ENCODE measurements at places on chromosomes 7 and 10.

GRCh38 chr10:129741280-129741977 is 222.6 kb downstream of the EBF3 start:
- no peak for DNase-seq

DNA sequence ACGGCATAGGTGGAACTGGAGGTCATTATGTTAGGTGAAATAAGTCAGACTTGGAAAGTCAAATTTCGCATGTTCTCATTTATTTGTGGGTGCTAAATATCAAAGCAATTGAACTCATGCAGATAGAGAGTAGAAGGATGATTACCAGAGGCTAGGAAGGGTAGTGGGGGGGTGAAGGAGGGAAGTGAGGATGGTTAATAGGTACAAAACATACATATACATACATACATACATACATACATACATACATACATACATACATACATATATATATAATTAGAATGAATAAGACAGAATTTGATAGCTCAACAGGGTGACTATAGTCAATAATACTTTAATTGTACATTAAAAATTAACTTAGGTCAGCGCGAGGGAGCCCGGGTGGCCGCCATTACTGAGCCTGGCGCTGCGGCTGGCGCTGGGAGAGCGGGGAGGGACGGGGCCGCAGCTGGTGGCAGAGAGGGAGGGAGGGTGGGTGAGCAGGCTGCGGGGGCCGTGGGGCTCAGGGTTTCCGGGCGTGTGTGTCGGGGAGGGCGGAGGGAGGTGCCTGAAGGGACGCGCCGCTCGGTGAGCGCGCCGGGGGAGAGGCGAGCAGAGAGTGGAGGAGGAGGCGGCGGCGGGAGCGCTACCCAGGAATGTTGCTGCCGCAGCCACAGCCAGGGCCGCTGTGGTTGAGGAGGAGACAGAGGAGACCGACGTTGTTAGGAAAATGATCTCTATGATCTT is 85.8 kb upstream of the EGFR start:
- peak; percentile 89 for DNase-seq

DNA sequence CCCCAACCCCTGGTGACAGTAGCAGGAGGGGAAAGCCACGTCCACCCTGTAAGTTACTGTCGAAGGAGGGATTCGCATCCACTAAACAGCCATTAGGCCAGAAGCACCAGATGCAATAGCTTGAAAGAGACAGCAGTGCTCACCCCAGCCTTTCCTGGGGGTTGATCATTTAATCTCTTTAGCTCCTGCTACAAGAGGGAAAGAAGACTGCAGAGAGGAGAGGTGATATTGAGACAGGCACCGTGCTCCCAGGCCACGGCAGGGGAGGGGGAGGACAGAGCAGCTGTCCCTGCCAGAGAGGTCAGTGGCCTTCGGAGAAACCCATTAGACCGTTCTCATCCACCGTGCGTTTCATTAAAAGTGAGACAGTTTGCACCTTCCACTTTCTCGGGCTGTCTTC is 148.3 kb downstream of the CDH23 start:
- DNase-seq, result no peak

GRCh38 chr10:35217455-35217854 is 90.8 kb downstream of the CREM start:
- peak; percentile 84 for DNase-seq

DNA sequence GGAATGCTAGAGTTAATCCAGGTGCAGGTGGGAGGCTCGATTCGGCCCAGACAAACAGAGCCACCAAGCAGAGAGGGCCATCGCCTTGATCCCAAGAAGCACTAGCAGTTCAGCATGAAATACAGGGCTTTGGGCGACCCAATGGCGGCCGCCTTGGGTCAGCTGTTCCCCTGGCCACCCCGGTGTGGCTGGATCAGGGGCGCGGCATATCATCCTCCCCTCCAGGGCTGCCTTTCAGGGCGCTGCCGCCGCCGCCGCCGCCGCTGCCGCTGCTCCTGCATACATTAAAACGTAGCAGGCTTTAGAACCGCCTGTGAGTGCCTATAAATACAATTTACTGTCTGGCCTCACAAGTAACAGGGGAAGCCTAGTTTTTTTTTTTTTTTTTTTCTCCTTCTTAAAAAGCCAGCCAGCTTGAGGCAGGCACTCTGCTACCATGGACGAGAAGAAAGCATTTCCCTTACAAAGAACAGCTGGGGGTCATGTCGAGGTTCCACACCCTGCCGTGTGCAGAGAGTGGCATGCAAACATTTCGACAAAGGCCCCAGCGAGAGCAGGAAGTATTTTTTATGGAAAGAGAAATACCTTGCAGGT is 57.7 kb upstream of the EFCAB10 start:
- DNase-seq, result peak; percentile 50

DNA sequence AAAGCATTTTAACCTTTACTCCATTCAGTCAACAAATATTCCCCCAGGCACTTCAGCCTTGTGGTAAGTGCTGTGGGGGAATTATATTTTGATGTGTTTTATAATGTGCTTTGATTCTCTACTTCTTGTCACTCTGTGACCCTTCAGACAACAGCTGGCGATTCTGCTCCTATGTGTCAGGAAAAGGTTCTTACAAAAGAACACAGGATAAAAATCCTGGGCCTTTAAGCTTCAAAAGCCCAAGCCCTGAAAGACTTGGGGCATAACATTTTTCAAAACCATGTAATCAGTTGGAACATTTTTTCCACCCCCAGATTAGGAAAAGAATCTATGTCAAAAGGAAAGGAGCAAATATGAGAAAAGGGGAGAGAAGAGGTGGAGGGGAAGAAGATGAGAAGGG is 37.8 kb upstream of the LRRC17 start:
- DNase-seq, result no peak

DNA sequence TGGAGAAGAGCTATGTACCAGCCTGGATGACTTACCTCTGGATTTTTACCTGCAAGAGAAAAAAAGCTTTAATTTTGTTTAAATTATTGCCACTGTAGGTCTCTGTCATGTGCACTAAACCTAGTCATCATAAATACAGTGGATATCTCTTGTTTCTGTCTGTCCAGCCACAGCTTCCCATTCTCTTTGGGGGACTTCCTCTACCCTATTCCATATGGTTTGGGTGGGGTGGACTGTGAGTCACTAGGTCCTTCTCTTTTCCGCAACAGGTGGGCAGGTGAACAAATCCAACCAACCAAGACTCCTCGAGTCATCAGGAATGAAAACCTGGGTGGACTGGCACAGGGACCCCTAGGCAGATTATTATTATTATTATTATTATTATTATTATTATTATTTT is 87.3 kb upstream of the CYTH3 start:
- DNase-seq, result no peak

- DNase-seq, result peak; percentile 86
Observed at GRCh38 chr10:59709395-59710125, at the start of gene SLC16A9. TSS of gene SLC16A9 (minus strand) at chr10:59709850. CDS start at chr10:59684291, 25,559 bp downstream.

- DNase-seq, result no peak
Observed at GRCh38 chr10:132959559-132959961, 17.2 kb upstream of the CFAP46 start.

DNA sequence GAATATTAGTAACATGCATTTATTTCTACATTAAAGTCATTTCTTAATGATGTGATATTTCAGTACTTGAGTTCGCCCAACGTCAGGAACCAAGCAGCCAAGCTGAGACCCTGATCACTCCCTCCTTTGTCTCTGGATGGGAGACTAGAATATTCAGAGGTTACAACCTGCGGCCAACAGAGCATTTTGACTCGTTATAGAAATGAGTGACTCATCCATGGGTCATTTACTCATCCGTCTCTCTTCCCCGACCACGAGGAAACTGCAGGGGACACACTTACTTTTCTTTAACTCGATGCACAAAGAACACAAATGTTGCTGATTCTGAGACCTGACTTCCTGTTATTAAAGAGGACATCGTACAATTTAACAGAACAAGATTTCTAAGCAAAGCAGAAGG is 343.3 kb downstream of the FRMD4A start:
- no peak for DNase-seq

- DNase-seq, result peak; percentile 91
Observed at GRCh38 chr10:30784897-30785605, 155.5 kb upstream of the LYZL2 start.

DNA sequence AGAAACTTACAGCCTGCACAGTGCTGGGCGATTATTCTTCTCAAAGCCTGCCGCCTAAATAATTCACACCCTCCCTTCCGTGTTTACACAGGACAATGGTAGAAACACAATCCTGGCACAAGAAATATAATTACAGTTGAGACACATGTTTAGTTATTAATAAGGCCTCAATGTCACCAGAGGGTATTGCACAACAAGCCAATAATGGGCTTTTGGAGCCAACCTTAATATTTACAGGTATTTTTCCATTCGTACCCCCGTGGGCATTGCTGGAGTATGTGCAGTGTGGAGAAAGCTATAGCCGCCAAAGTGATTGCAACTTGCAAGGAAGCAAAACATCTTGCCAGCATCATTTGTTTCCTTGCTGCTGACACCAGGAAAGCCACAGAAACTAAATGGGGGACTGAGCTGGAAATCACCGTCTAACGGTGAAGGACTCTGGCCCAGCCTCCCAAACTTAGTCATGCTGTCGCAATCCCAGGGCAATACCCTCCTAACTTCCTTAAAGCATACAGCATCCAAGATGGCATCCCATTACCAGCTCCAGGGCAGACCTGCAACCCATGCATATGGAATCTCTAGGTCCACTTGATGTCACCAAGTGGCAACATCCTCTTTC is 8.6 kb downstream of the CALN1 start:
- no peak for DNase-seq

DNA sequence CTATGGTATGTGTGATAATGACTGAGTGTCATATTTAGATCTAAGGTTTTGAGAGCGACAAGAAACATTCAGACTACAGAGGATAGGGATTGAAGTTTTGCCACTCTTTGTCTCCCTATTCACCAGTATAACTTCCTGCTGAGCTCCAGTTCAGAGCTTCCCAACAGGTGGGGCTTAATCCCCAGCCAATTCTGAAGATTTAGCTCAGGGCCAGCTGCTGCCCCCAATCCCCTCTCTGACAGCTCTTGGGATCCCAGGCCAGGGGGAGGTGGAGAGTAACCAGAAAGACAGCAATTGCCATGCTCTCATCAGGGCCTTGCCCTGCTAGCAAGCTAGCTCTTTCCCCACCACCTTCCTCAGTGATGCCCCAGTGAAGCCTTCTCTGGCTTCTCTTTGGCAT is 57.8 kb downstream of the TRIL start:
- peak; percentile 94 for DNase-seq

GRCh38 chr7:114857605-114858004 is 64.3 kb upstream of the MDFIC start:
- DNase-seq, result no peak

Data from tongue (tissue), 3 donors.